Stimulated activated CD4-positive, alpha-beta T cell treated with anti-CD3 and anti-CD28 coated beads, TNF-alpha, amount 100 ng/mL, for 4 hours (primary cell): ENCODE measurements at places on chromosomes 11 and 22.

DNA sequence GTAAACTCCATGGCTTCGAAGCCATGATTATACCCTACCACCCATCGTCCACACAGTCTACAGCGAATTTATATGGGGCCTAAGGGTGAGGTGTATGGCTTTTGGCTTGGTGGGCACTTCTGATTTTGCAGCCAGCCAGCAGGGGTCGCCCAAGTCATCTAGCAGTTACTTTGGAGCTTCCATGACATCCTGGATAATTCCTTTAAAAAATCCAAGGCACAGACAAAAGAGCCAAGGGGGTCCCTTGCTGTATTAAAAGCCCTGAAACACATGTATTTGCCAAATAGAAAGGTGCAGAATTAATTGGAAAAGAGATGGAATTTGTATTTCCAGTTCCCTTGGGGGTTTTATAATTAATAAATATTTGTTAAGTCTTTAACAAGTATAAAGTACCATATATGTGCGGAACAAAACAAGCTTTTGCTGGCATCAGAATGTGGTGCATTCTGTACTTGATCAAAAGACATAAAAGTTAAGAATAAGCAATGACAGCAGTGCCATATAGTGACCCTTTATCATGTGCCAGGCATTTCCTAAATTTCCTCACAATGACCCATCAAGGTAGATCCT lies 132.8 kb upstream of the PITPNB start:
- DNase-seq, result no peak

GRCh38 chr22:19207401-19207808 lies 28.9 kb upstream of the SLC25A1 start:
- DNase-seq, result no peak

DNA sequence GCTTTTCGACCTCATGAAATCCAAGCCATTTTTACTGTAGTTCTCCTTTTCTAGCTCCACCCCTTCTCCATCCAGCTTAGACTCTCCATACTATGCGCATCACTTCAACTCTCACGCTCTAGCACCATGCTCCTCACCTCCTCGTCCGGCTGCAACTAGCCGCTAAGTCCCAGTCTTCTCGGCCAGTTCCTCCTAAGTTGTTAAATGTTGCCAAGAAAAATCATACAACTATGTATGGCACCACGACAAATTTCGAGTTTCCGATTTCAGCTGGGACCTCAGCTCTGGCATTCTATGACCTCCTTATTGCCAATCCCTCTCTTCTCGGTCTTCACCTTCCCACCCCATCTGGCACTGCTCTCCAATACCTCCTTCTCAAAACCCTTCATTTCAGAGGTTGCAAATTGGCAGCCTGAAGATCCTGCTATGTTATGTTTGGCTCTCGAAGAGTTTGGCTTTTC lies 1.0 kb downstream of the ZNF70 start:
- no peak for DNase-seq

- DNase-seq, result no peak
Measured at GRCh38 chr11:115215694-115216617, 288.3 kb downstream of the CADM1 start.

DNA sequence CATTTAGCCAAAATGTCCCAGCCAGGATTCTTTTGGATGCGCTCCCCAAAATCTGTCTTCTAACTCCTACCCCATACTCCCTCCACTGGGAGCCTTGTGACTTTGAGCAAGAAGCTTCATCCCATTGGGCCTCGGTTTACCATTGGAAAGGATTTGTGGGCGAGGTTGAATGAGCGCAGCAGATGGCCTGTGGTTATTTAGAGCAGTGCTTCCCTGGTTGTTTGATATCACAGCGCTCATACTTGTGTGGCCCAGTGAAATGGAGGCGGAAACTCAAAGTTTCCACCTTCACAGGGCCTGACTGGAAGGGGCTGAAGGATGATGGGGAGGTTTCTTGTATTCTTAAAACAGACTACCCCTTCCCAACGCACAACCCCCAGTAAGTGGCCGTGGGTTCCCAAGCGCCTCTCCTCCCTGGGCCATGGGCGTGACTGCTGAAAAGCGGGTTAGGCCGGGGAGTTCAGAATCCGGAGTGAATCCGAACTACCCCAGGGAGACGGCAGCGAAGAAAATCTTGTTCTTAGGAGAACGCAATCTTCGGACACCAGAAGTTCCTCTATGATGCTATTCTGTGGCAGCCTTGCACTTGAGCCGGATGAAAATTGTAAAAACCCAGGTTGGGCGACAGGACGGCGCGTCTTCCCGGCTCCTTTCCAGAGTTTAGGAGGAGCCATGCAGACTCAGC lies 1.2 kb upstream of the ATF4 start:
- DNase-seq, result no peak

GRCh38 chr11:73530109-73530508 lies 67.8 kb downstream of the FAM168A start:
- DNase-seq, result no peak

DNA sequence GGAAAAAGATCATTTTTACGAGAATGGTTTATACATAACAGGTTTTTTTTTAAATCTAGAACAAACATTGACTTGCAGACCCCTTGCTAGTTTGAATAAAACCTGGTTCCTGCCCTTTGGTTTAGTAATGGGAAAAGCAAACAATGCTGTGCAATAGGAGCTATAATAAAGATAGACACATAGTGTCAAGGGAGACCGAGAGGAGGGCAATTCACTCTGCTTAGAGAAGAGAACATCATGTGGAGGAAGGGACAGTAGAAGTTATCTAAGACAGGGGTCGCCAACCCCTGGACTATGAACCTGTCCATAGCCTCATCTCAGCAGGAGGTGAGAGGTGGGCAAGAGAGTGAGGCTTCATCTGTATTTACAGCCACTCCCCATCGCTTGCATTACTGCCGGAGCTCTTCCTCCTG lies 7.0 kb upstream of the RDX start:
- DNase-seq, result no peak

GRCh38 chr11:121418625-121419114 lies 33.4 kb upstream of the SORL1 start:
- no peak for DNase-seq

GRCh38 chr11:48134221-48134922 lies 82.2 kb upstream of the OR4B1 start:
- DNase-seq, result no peak
